GM23248 (cell line): ENCODE measurements at places on chromosomes 4 and X. TPM values are rescaled to one million over a fixed set of nuclear protein-coding genes. Genes with fewer than 3 reads are reported as not detected.

Gene DAPP1
- 0.13 TPM in 1 of 2 replicates, not detected in the other for polyA plus RNA-seq

Gene AFM
- polyA plus RNA-seq = not detected in 2 replicates

Gene PCYT1B
- not detected in 2 replicates for polyA plus RNA-seq

Gene MAGEC2
- 0.15 TPM in 1 of 2 replicates, not detected in the other for polyA plus RNA-seq

Gene SORBS2
- polyA plus RNA-seq = 1.5 and 2.3 TPM in 2 replicates

Gene TDO2
- polyA plus RNA-seq = not detected in 2 replicates

Gene SASH3
- polyA plus RNA-seq = 0.06 and 0.27 TPM in 2 replicates

Gene TCEAL5
- not detected in 2 replicates for polyA plus RNA-seq

Gene FAM47E
- not detected in 2 replicates for polyA plus RNA-seq

DNA sequence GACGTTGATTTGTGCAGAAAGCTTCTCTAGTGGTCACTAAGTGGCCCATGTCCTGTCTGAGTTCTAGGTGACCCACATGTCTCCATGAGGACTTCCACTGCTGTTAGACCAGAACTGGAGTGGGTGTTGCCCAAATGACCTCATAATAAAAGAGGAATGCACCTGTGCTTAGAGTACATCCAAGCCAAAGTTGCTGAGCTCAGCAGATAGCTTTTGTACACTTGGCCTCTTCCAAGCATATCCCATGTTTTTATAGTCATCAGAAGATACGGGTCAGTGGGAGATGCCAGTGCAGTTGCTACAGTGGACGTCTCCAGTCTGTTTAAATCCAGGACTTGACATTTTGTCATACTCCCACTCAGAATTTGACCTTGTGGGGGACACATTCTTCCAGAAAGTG, 37.6 kb upstream of the WDR1 start:
- DNase-seq = no peak

DNA sequence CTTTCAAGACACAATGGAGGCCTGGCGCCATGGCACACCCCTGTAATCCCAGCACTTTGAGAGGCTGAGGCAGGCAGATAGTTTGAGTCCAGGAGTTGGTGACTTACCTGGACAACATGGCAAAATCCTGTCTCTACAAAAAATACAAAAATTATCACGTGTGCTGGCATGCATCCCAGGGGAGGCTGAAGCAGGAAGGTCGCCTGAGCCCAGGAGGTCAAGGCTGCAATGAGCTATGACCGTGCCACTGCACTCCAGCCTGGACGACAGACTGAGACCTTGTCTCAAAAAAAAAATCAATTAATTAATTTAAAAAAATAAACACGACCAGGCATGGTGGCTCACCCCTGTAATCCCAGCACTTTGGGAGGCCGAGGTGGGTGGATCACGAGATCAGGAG, 2.0 kb upstream of the CTPS2 start:
- DNase-seq = no peak

GRCh38 chr4:73653695-73654106, 33.5 kb upstream of the RASSF6 start:
- peak; percentile 73 for DNase-seq

DNA sequence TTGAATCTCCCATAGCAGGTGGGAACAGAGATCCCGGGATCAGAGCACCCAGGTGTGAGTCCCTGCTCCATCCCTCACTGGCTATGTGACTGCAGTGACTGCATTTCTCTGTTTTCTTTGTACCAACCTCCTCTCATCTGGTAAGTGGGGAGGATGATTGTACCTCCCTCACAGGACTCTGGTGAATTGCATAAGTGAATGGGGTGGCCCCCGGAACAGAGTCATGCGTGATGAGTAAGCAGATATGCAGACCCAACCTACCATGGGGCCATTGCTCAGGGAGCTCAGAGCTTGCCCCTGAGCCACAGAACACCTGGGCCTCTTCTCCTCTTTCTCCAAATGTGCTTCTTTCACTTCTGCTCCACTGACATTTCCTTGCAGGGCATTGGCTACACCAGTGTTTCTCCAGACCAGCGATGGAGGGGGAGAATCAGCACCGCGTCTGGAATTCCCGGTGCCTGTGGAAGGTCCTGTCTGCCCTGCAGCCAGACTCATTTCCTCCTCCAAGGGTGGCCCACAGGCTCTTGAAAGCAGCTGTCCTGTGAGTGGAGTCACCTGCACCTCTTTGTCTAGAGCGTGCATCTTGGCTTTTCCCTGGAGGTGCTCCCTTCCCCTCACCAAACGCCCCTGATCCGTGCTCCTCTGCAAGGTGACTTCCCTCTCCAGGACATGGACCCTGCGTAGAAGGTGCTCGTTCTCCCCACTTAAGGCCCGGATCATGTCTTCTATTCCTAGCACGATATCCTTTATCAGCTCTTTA, 30.0 kb downstream of the C4orf50 start:
- no peak for DNase-seq

GRCh38 chrX:45872480-45872879, 671.8 kb upstream of the DIPK2B start:
- no peak for DNase-seq

GRCh38 chr4:7960790-7961655, 21.4 kb upstream of the AFAP1 start:
- peak; percentile 98 for DNase-seq

GRCh38 chr4:113694008-113694407, 67.5 kb downstream of the CAMK2D start:
- no peak for DNase-seq

DNA sequence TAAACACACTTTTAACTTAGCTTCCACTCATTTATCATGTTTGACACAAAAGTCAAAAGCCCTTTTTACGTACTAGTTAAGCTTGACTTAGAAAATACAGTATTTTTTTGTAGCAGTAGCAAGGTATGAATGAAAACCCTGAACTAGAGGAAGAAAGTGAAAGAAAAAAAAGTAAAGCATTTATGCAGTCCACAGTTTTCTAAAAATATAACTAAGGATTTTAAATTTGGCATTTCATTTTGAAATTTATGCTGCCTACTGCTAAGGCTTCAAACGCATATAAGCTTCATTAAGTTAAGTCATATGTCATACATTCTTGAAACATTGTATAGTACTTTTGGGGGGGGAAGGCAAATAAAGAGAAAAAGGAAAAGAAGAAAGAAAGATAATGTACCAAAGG, 201.5 kb downstream of the PDGFC start:
- DNase-seq = no peak

- peak; percentile 79 for DNase-seq
Measured at GRCh38 chr4:52911684-52912294, 49.7 kb downstream of the RASL11B start.

DNA sequence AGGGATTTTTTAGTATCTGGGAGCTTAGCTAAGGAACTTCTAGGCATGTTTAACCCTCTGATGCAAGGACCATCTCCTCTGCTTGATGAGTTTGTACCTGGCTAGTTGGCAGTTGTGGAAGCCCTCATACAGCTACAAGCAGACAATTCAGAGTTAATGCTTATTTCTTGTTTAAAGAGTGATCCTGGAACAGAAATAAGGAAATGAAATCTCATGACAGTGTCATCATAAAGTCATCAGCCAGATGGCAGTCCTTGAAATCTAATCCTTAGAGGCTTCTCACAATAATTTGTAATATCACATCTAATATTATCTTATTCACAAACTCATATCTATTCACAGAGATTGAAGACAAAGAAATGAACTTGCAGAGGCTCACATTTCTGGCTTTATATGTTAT, 581.6 kb upstream of the FTHL17 start:
- DNase-seq = no peak

GRCh38 chr4:109319684-109320083, 17.2 kb upstream of the COL25A1 start:
- DNase-seq = no peak

GRCh38 chr4:90124276-90124675, 2.9 kb upstream of the CCSER1 start:
- DNase-seq = no peak

- no peak for DNase-seq
Measured at GRCh38 chr4:48047421-48047844, 30.9 kb downstream of the NIPAL1 start.

DNA sequence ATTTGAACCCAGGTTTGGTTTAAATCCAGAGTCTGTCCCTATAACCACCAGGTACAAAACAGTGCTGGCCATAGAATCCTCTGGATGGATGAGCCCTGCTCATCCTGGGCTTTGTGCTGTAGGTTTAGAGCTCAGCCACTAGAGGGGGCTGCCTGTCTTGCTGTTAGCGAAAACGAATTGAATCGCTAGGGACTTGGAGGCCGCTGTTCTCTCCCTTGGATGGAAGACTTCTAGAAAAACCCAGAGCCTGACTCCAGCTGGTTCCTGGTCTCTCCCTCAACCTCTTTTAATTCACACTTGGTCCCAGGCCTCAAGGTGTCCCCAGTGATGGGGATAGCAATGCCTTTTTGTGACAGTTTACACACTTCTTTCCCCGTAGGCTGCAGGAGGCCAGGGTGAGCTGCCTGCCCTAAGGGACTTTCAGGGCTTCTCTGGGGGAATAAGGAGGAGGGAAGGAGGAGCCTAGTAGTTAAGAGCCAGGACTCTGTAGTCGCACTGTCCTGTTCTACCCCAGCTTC, 8.7 kb downstream of the RIPPLY1 start:
- peak; percentile 79 for DNase-seq

DNA sequence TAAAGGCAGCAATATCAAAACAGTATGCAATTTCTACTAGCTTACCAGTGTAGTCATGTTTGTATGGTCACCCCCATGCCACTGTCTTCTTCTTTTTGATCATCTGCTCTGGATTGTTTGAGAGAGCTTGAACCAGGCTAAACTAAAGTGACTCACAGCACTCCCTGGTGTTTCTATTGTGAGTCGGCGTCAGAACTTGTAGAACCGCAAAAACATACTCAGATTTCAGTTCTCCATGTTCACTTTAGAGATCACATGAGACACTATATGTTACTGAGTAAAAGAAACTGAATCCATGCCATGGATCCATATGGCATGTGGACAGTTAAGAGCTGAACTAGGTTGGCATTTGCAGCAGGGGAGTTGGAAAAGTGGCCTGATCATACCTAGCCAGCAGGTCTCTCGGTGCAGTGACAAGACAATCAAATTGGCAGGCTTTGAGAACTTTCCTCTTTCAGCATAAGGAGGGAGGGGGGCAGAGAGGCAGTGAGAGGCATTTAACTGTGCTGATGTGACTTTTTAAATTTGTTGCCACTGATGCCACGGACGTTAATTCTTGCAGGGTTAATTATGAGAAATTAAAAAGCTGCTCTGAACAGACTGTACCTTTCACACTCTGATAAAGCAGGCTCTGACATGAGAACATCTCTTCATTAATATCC, 88.4 kb downstream of the AFF2 start:
- peak; percentile 41 for DNase-seq

GRCh38 chrX:51876441-51876840, 17.0 kb upstream of the MAGED1 start:
- peak; percentile 60 for DNase-seq
